Lung (tissue), 17 donors: ENCODE measurements at places on chromosomes 16 and 17.

DNA sequence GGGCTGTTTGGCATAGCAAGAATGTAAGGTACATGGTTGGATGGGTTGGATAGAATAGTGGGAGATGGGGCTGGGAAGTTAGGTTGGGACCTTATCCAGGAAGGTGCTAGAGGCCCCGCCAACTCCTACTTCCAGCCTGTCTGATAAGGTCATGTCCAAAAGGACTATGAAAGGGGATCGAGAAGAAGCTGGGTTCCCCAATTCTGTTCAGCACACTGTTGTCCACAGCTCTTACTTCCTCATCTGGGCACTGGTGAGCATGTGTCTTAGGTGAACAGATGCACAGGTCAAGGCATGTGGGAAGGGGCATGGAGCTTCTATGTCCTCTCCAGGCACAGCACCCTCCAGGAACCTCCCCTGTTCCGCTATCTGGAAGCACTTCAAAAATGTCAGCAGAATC, 5.6 kb upstream of the ULK2 start:
- no peak for DNase-seq

GRCh38 chr16:88287219-88287618, 95.5 kb upstream of the ZNF469 start:
- DNase-seq = no peak

- no peak for DNase-seq
These were observed 5.3 kb downstream of the GPRC5B start for GRCh38 chr16:19879241-19879792.

DNA sequence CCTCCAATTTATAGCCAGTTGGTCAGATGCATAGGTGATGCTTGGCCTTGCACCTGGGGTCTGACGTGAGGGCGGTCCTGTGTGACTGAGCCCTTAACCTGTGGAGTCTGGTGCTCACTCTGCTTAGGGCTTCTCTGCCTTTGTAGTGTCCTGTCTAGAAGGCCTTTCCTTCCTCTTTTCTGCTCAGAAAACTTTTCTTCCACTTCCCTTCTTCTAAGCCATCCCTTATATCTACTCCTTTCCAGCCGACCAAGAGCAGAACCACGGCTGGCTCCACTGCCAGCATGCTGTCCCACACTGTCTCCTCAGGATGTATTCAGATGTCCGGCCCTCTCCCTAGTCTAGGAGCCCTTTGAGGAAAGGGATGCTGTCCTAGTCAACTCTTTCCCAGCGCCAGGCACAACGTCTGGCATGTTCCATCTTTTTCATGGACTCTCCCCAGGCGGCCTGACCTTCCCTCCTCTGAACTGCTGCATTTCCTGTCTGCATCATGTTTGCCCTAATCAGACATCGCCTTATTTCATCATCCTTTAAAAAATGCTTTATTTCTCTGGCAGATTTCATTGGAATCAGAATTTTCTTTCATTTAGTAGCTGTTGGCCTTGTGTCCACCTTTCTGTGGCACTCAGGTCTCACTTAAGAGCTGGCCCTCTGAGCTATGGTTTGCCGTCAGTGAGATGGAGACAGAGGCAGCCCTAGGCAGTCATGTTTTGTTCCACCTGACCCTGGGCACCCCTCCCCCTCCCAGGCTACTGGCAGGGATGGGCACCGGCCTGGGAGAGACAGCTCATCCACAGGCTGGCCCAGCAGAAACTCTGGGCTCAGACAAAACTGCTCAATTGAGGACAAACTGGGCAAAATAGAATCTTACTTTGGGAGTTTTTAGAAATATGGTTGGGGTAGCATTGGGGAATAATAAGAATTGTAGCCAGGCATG, 15.5 kb upstream of the BRCA1 start:
- DNase-seq = no peak

DNA sequence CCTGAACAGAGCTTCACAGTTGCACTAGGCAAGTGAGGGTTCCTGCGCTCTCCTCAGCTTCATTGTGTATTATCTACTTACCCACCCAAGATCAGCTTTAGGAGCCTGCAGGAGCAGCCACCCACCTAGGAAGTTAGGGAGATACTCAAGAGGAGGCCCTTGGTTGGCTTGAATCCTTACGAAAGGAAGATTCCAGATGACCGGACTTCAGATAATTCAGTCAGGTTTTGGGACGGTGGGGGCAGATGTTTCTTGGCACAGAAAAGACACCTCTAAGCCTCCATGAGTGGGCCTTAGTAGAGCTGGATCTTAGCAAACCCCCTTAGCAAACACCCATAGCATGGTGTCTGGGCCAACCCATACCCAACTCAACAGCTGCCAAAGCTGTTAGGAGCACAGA, 2.4 kb upstream of the CBFB start:
- DNase-seq = no peak

DNA sequence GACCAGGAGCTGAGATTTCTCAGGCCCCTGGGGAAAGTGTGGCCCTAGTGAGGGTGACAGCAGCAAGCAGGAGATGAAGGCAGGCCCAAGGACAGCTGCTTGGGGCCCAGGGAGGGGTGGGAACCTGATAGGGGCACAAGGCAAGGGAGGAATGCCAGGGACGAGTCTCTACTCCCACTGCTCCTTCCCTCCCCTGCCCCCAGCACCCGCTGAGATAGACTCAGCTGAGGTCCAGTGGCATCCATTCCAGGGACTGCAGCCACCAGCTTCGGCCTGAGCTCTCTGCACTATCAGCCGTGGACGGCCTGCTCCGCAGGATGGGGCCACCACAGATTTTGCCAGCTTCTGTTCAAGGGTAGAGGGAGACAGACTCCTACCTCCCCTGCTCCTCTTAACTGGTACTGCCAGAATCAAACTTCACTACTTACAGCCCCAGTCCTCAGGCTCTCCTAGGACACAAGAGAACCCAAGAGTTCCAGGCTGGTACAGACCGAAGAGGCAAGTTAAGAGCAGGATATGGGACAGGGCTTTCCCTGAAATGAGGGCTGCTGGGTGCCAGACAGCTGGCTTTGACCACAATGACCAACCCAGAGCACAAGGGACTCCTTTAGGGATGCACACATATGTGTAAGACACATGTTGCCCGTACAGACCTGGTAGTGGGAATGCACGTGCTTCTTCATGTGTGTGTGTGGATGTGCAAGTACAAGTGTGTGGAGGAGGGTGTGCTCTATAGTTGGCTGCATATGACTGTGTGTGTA, 5.5 kb downstream of the CACNB1 start:
- no peak for DNase-seq

- no peak for DNase-seq
These were observed 17.3 kb upstream of the ENDOV start for GRCh38 chr17:80397686-80398085.

DNA sequence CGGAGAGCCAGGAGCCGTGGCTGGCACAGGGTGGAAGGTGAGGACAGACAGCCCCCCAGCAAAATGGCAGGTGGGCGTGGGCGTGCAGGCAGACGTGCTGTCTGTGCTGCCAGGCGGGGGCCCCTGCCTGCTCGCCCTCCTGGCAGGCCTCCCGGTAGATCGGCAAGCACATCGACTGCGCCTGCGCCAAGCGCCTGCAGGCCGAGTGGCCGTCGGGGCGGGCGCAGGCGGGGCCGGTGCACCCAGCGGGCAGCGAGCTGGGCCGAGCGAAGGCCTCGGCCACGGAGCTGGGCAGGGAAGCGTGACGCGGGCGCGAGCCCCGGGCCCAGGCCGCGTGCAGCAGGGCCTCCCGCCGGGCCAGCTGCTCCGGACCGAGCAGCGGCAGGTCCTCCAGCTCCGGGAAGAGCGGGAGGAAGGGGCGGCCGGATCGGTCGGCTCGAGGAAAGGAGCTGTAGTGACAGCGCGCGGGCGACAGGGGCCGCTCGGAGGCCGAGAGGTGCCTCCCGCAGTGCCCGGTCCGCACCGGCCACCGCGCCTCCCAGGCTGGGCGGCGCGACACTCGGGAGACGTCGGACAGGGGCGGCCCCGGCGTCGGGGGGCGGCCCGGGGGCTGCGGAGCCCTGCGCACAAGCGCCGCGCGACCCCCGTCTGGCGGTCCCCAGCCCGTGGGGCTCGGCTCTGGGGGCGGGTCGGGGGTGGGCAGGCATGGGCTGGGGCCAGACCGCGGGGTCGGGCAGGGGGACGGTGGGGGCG, 16.9 kb downstream of the GRIN2C start:
- peak; percentile 68 for DNase-seq

DNA sequence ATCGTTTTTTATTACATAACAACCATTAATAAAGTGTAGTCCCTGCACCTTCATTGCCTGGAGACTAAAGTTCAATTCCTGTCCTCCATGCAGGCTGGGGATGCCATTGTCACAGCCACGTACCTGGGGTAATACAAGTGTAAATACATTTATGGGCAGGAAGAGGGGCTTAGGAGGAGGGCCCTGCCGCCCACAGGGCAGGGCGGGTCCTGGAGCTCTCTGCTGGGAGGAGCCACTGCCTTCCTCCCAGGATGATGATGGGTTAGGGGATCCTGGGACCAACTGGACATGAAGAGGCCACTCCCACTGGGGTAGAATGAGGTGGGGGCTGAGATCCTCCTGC, 44.1 kb upstream of the SLC38A10 start:
- DNase-seq = no peak

GRCh38 chr17:82881900-82882714, 42.3 kb upstream of the ZNF750 start:
- no peak for DNase-seq

DNA sequence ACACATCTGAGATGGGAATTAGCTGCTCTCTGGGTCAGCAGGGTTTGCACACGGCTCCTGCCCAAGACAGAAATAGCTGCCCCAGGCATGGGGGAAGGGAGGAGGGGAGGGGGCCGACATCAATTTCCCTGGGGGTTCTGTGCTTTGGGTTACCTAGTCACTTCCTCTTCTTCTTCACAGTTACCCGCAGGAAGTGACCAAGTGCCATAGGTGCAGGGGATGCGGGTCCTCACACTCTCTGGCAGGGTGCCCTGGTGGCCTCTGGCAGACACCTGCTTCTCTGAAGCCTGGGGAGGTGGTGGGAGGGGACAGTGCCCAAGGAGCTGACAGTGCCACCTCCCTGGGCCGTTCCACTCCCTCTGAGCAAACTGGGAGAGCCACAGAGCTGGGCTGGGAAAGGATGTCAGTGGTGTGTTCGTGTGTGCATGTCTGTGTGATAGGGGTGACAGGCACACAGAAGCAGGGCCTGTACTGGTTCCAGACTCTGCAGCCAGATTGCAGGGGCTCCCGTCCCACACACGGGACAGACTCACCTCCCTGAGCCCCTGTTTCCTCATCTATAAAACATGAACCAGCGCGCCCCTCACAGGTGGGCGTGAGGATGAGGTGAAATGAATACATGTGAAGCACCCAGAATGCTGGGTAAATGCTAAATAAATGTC, 18.2 kb downstream of the SCN4A start:
- DNase-seq = no peak

DNA sequence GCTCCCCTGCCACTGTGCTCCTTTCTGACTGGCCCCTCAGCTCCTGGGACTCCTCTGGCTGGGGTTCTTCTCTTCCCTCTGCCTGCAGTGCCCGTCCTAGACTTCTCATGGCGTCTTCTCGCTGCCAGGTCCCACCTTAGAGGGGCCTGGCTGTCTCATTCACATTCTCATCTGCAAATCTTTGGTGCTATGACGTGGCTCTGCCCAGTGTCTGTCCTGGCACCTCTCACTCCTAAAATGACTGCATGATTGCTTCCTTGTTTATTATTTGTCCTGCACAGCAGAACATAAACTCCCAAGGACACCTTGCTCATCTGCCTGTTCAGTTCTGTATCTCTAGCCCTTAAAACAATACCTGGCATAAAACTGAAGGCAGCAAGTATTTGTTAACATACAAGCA, 18.5 kb upstream of the ALDH3A2 start:
- DNase-seq = no peak

GRCh38 chr17:2691069-2691871, 20.3 kb downstream of the CLUH start:
- no peak for DNase-seq

GRCh38 chr17:13176436-13176835, 158.6 kb upstream of the ELAC2 start:
- no peak for DNase-seq

- DNase-seq = peak; percentile 81
These were observed 117.4 kb downstream of the IRF8 start for GRCh38 chr16:86016201-86016965.

DNA sequence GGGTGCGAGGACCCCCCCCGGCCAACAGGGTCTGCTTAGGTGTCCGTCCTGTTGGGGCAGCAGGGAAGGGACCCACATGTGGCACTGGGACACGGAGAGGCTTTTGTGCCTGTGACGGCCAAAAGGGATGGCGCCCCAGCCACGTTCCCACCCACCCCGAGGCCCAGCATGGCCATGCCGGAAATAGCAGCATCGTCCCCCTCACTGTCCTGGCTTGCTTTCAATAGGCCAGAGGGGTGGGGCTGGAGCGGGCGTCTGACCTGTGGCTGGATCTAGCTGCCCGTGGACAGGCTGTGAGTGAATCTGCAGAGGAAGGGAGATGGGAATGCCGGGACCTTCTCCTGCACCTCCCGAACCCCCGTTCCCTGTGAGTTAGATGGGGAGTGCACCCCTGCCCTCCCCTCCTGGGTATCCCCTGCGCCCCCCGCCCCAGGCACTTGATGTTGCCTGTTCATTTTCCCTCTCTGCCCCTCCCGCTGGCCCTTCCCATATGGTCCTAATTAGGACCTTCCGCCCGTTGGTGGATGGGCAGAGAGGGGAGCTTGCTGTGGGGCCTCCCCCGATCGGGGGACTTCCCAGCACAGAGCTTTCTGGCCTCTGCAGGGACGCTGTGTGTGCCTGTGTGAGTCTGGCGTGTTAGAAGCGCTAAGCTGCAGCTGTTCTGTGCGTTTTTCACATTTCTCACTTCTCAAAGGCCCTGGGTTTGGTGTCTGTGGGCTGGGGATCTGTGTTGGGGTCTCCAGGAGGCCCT, 292.8 kb downstream of the SEC14L1 start:
- DNase-seq = peak; percentile 81

- no peak for DNase-seq
These were observed 9.3 kb downstream of the CHD9 start for GRCh38 chr16:53064081-53064578.

GRCh38 chr17:82114447-82114846, 16.4 kb upstream of the FASN start:
- DNase-seq = no peak

DNA sequence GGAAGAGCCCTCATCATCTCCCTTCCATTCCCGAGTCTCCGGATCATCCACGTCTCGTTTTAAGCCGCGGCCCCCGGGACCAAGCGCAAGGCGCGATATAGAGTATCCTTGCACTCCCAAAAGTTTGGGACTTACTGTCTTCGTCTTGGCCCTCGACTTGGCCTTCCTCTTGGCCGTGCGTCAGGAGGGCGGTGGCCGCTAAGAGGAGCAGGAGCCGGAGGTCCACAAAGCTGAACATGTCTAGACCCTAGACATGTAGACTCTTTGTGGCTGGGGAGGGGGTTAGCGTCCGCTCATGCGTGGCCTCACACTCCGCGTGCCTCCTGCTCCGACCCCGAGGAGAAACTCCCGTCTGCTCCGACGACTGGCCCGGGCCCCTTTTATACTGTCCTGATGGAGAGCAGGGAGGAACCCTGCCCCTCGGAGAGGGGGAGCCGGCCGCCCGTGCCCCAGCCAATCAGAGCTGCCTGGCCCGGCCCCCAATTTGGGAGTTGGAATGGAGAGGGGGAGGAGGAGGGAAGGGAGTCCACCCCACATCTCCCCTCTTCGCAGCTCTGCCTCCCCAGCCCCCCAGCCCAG, at the start of gene COL1A1:
COL1A1 (minus strand) TSS at position 356 of the 579 bp plus-strand sequence; CDS start at position 238, 118 bp downstream.
- peak; percentile 93 for DNase-seq

- no peak for DNase-seq
These were observed 698.2 kb downstream of the MAF start for GRCh38 chr16:78902321-78902720.

- DNase-seq = peak; percentile 80
These were observed 322.1 kb downstream of the MAP2K4 start for GRCh38 chr17:12342609-12343435.
